ENCODE measurements at places on chromosomes 7 and 10. TPM values are rescaled to one million over a fixed set of nuclear protein-coding genes. Genes with fewer than 3 reads are reported as not detected.

- H3K4me1 ChIP-seq, result peaks cover 42% of the 10 kb centered on the region
- DNase-seq, result no peak
- H3K27me3 ChIP-seq, result no peaks in the 10 kb centered on the region
- no peak overlapping the region for H3K27ac ChIP-seq
Measured at GRCh38 chr7:75916259-75916658, 1.3 kb downstream of the POR start.

DNA sequence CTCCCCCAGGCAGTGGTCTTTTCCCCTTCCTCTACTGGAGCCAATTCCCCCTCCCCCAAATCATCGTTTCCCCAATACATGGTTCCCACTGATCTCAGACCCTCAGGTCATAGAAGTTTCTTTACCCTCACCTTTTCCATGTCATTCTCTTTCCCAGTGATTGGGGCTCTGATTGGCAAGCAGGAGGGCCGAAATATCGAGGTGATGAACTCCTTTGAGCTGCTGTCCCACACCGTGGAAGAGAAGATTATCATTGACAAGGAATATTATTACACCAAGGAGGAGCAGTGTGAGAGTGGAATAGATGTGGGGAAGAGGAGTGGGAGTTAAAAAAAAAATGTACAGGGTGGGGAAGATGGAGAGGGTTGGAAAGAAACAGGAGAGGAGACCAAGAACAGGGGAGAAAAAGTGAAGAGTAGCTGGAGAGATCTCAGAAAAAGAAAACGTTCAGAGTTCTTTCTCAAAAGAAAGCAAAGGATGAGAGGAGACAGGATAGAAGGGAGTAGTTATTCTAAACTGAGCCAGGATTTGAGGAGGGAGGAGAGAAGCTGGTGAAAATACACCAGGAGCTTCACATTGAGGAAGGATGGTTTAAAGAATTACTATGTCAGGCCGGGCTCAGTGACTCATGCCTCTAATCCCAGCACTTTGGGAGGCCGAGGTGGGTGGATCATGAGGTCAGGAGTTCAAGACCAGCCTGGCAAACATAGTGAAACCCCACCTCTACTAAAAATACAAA, 858 bp downstream of the COPS6 start:
- H3K27ac ChIP-seq, result peak overlapping the region; percentile 76
- no peak for DNase-seq
- H3K4me3 ChIP-seq, result peak overlapping the region; percentile 57
- no peaks in the 10 kb centered on the region for H3K27me3 ChIP-seq

- no peak overlapping the region for H3K4me3 ChIP-seq
- no peak overlapping the region for H3K27ac ChIP-seq
- H3K36me3 ChIP-seq, result no peaks in the 10 kb centered on the region
Measured at GRCh38 chr10:130020651-130021382, 56.7 kb upstream of the EBF3 start.

CYP26C1 gene
- polyA plus RNA-seq, result 0.08 TPM

DNA sequence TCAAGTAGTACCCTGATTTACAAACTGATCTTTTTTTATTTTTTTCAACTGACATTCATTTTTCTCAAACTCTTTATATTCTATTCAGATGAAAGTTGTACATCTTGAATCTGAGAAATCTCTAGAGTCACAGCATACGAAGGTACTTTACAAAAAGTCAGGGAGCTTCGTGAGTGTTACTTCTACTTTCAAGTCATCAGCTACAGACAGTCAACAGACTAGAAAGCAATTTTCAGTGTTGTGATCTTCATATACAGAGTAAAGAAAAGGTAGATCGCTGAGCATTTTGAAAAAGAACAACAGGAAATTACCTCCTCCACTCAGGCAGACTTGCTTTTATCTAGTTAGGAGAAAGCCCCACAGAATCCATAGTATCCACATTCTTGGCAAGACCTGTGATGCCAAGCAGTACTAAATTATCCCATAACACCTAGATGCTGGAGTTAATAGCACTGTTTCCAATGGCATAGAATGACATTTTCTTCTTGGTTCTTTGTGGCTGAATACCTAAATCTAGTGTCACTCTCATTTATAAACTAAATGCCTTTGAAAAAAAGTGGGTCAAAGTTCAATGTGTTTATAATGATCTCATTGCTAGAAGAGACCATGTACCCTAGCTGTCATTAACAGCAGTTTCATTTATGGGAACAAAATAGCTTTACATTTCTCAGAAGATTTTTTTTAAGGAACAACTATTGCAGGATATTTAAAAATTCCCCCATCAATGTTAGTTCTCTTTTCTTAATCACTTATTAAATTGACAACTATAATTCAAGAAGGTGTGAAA, 12.0 kb upstream of the ZNF800 start:
- no peak overlapping the region for H3K4me3 ChIP-seq
- DNase-seq, result no peak
- H3K36me3 ChIP-seq, result no peaks in the 10 kb centered on the region
- H3K4me1 ChIP-seq, result peaks cover 12% of the 10 kb centered on the region
- no peak overlapping the region for H3K27ac ChIP-seq

CALML3 gene
- polyA plus RNA-seq, result not detected

- no peaks in the 10 kb centered on the region for H3K36me3 ChIP-seq
- H3K4me1 ChIP-seq, result no peaks in the 10 kb centered on the region
- no peak overlapping the region for H3K27ac ChIP-seq
- H3K4me3 ChIP-seq, result no peak overlapping the region
Measured at GRCh38 chr7:155813546-155814315, 1.5 kb upstream of the SHH start.

DNA sequence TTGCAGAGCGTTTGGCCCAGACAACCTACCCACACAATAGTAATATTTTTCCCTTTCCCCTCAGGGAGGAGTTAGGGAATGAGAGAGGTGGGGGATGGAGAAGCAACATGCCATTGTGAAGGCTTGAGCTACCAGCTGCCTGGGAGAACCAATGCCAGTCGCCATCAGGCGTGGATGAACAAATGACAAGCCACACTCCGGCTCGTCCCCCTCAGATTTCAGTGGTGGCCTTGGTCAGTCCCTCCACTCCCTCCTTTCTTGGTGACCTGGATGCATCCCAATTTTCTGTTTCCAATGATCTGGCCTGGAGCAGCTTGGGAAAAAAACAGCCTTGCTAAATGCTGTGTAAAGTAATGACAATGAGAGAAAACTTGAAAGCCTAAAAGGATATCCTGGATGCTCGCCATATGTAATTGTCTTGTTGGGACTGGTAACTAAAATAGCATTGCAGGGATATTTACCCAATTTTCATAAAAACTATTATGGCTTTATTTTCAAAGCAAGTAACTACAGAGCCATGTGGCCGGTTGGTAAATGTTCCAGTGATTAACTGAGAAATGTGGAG, 110.7 kb downstream of the ICA1 start:
- no peaks in the 10 kb centered on the region for H3K36me3 ChIP-seq
- no peak for DNase-seq
- H3K27me3 ChIP-seq, result no peaks in the 10 kb centered on the region
- no peak overlapping the region for H3K4me3 ChIP-seq
- no peak overlapping the region for H3K27ac ChIP-seq

REEP3 gene
- 15.3 TPM for polyA plus RNA-seq

DNA sequence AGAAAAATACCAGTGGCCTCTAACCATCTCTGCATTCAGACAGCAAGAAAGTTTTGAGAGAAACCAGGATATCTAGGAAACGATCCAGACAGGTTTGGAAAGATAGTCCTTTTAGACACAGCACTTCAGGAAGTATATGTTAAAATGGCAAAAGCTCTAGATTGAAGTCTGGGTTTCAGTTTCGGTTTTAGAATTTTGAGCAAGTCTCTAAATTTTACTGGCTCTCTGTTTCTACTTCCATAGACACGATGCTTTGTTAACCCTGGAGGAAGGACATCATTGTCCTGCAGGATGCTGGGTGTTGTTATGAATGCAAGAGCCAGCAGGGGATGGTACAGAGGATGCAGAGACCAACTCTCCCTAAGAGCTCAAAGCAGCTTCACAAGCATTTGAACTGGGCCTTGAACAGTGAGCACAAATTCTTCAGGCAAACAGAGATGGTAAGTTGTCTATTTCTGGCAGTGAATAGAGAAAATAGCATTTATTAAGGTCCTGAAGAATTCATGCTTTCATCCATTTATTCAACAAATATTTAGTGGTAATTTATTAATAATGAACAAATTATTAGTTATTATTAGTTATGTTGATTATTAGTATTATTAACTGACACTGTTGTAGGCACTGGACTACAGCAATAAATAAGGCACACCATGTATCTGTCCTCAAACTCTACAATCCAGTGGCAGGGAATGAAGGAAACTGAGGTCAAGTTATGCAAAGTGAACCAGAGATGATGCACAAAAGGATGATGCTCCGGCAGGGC, 152.7 kb upstream of the NRP1 start:
- H3K27me3 ChIP-seq, result no peaks in the 10 kb centered on the region
- peak overlapping the region; percentile 26 for H3K4me3 ChIP-seq
- H3K4me1 ChIP-seq, result peaks cover 7% of the 10 kb centered on the region
- no peaks in the 10 kb centered on the region for H3K36me3 ChIP-seq

- no peaks in the 10 kb centered on the region for H3K4me1 ChIP-seq
- H3K4me3 ChIP-seq, result no peak overlapping the region
- H3K36me3 ChIP-seq, result no peaks in the 10 kb centered on the region
- DNase-seq, result no peak
- H3K27ac ChIP-seq, result no peak overlapping the region
Measured at GRCh38 chr7:84195295-84196060, 889 bp upstream of the SEMA3A start.

PIK3CG gene
- polyA plus RNA-seq, result 15.3 TPM

DNA sequence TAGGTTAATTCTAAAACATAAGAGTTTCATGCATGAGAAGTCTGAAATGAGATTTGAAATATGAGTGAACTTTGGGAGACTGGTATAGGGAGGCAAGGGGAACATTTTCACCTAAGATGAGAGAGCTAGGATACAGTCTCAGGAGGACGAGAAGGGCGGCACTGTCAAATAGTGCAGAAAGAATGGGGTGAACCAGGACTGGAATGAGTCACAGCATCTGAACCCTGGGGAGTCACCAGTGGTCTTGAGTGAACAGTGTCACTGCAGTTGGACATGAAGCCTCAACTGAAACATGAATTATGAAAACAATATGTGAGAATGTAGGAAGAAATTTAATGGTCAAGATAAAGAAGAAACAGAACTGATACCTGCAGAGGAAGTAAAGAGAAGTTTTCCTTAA, 33.8 kb downstream of the GNG11 start:
- H3K4me1 ChIP-seq, result no peaks in the 10 kb centered on the region
- H3K4me3 ChIP-seq, result no peak overlapping the region
- no peak overlapping the region for H3K27ac ChIP-seq
- H3K27me3 ChIP-seq, result no peaks in the 10 kb centered on the region
- no peak for DNase-seq

DNA sequence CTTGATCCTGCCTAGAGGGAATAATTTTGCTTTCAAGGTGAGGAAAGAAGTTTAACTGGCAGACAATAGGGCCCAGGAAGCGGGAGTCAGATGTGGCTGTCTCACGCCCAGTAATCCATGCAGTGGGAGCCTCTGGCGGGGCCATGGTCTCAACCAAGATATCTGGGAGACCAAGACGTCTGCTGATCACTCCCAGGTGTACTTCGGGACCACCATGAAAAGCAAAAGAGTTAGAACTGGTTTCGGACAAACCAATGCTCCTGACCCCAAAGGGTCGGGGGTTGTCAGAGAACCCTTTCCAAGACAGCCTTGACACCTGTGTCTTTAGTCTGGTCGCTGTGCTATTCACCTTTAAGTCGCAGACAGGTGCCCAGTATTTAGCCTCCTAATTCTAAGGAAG, 256.9 kb upstream of the MBL2 start:
- no peaks in the 10 kb centered on the region for H3K27me3 ChIP-seq
- no peak overlapping the region for H3K4me3 ChIP-seq
- H3K27ac ChIP-seq, result no peak overlapping the region
- no peak for DNase-seq
- H3K4me1 ChIP-seq, result no peaks in the 10 kb centered on the region

- H3K36me3 ChIP-seq, result no peaks in the 10 kb centered on the region
- no peak overlapping the region for H3K4me3 ChIP-seq
- no peak for DNase-seq
- H3K27me3 ChIP-seq, result no peaks in the 10 kb centered on the region
- H3K4me1 ChIP-seq, result no peaks in the 10 kb centered on the region
Measured at GRCh38 chr7:78683566-78683965, 769.9 kb downstream of the MAGI2 start.

DNA sequence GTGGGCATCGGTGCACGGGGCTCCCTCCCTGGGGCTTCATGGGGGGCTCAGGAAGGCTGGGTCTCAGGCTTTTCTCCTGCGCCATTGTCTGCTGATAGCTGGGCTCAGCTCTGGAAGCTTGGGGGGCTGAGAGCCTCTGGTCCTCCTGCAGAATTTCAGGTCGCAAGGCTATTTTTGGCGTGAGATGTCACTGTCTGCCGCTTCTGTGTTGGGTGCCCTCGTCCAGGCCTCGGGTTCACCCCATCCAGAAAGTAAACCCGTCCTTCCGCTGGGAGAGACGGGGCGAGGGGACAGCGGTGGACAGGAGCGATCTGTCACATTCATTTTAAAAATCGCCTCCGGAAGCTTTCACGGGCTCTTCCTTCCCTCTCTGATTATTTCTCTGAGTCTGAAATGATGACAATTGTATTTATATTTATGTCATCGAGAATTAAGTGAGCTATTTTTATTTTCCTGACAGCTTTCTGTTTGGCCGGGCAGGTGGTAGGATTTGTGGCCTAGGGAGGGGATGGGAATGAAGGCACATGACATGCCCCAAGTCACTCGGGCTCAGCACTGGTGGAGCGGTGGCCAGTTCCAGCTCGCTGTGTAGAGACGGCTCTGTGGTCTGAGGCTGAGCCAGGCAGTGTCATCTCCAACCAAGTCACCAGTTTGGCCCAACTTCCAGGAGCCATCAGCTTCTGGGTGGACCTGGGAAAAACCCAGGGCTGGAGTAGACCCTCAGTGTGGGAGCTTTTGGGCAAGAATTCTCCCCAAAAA, 40.7 kb upstream of the AP5Z1 start:
- H3K4me1 ChIP-seq, result peaks cover 51% of the 10 kb centered on the region
- H3K4me3 ChIP-seq, result no peak overlapping the region
- H3K27ac ChIP-seq, result no peak overlapping the region
- H3K36me3 ChIP-seq, result no peaks in the 10 kb centered on the region

DNA sequence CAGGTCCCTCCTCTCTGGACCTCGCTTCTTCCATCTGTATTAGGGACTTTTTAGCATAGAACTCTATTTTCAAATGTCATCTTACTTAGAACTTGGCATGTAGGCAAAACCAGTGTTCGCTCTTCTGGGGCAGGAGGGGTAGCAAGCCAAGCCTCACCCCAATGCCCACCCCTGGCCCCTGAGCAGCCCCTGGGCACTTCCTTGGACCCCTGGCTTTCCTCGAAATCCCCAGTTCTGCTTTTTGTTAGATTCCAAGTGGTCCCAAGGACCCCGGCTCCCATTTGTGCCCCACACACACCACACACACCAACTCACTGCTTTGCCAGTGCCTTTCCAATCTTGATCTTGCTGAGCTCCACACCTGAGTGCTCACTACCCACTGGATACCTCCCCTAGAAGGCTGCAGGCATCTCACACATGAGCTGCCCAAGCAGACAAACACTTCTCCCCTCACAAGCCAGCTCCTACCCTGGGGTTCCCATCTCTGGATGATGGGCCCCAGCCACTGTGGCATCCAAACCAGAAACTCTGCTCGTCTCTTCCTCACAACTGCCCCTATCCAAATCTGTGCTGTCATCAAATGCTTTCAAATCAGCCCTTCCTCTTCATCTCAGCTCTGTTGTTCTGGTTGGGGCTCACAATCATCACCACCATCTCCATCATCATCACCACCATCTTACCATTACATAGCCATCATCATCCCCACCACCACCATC, 167.9 kb upstream of the ZMIZ1 start:
- DNase-seq, result no peak
- H3K27ac ChIP-seq, result no peak overlapping the region
- no peaks in the 10 kb centered on the region for H3K4me1 ChIP-seq
- no peak overlapping the region for H3K4me3 ChIP-seq
- H3K27me3 ChIP-seq, result no peaks in the 10 kb centered on the region

- no peak for DNase-seq
- no peaks in the 10 kb centered on the region for H3K4me1 ChIP-seq
- H3K4me3 ChIP-seq, result no peak overlapping the region
- H3K36me3 ChIP-seq, result no peaks in the 10 kb centered on the region
- no peaks in the 10 kb centered on the region for H3K27me3 ChIP-seq
Measured at GRCh38 chr7:11486271-11486670, 345.7 kb downstream of the THSD7A start.

GDF2 gene
- not detected for polyA plus RNA-seq

All from CD4-positive, alpha-beta memory T cell (primary cell).